NCI-H460 (cell line): ENCODE measurements at places on chromosomes 5 and 9.

DNA sequence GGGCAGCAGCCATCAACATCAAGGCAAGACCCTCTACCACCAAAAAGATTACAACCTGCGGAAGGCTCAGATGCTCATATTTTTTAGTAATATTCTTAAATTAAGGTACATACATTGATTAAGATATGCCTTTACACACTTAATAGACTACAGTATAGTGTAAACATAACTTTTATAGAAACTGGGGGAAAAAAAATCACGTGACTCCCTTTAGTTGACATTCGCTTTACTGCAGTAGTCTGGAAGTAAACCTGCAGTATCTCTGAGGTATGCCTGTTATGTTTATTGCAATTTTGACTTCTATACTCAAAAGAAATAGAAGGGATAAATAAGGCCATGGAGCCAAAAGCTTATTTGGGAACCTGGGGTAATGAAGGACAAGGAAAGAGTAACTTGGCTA lies 15.1 kb upstream of the GCNT4 start:
- DNase-seq: no peak

DNA sequence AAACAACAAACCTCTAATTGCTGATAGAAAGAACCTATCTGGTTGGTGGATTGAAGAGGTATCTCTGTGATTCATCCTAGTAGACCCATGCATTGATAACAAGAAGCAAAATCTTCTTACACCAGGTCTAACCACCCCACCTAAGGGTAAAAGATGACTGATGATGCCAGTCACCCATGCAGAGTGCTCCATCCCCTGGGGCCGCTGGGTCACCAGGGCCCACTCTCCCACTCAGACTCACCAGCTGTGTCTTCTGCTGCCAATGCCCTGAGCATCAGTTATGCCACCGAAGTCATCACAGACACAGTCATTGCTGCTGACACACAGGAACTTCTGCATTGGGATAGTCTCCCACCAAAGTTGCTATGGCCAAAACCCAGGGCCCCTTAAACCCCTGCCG lies 44.7 kb upstream of the ERCC6L2 start:
- no peak for DNase-seq

- no peak for DNase-seq
Measured at GRCh38 chr9:19631181-19631580, 157.7 kb downstream of the SLC24A2 start.

- no peak for DNase-seq
Measured at GRCh38 chr5:122638581-122638980, 136.3 kb upstream of the SNX2 start.

DNA sequence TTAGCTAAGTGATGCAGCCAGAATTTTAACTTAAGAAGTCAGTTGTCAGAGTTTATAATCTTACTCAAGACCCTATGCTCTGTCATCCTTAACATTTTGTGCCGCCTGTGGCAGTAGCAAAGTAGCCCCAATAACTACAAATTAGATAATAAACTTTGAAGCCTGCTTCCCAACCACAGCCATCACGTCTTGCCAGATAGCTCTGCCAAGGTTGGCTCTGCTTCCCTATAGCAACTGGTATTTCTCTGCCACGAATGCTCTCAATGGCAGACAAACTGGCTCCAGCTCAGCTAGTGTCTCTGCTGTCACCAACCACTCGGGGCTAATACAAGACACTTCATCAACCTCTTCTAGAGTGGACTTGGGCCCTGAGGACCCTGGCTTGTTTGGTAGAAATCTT lies 576.1 kb downstream of the CDH12 start:
- DNase-seq: no peak

DNA sequence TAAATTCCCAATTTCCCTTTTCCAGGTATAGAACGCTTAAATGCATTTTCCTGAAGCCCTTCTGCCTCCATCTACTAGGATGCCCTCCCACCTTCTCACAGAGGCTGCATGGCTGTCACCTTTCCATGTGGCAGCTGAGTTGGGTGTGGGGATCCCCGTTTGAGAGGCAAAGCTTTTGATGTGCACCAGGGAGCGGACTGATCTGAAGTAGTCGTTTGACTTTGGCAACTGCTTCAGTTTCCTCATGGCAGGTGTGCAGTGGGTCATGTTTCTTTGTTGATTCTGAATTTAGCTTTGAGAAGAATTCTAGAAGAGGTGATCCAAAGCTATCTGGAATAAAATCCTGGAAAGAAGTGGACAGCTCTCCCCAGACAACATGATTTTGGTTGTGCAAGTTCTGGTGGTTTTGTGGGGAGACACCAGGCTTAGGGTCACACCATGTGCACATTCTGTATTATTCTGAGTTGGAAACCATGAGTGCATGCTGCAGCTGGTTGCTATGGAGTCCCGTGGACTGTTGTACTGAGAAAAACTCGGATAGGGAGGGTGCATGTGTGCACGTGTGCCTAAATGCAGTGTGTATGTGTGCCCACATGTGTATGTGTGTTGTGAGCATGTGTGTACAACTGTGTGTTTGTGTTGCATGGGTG lies 63.5 kb downstream of the GADD45G start:
- no peak for DNase-seq

GRCh38 chr5:92695123-92696003 lies 885.7 kb downstream of the NR2F1-AS1 start:
- DNase-seq: no peak

DNA sequence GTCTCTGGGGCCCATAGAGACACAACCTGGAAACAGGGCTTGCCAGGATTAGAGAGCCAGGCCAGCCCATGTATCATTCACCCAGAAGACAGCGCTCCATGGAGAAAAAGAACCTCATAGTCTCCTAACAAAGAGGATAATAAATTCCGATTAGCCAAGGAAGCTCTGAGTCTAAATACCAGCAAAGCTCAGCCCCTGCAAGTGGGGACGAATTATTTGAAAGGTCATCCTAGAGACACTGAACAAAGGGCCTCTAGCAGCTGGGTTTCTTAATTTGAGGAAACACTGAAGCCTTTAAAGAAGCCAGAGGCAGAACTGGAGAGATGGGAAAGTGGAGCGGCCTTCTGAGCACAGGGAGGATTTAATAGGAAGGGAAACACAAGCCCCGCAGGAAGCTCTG lies 287.1 kb upstream of the ZNF462 start:
- DNase-seq: no peak

DNA sequence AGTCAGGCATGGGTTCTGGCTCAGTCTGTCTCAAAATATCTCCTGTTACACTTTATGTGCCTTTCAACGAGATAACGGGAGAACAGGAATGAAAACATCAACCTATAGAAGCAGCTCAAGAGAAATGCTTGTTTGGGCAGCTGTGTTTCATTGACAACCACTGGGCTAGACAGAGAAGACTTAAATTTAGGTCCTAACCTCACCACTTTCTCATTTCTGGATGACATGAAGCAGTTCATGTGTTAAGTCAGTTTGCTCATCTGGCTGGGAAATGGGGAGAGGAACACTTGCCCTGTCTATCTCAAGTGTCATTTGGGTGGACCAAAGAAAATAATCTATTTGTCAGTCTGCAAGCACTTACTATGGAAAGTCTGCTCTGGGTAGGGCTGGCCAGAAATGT lies 66.7 kb upstream of the PCA3 start:
- DNase-seq: no peak

GRCh38 chr5:168176941-168177340 lies 114.5 kb upstream of the WWC1 start:
- DNase-seq: no peak

GRCh38 chr5:136109453-136110135 lies 23.1 kb upstream of the SMAD5 start:
- DNase-seq: no peak

DNA sequence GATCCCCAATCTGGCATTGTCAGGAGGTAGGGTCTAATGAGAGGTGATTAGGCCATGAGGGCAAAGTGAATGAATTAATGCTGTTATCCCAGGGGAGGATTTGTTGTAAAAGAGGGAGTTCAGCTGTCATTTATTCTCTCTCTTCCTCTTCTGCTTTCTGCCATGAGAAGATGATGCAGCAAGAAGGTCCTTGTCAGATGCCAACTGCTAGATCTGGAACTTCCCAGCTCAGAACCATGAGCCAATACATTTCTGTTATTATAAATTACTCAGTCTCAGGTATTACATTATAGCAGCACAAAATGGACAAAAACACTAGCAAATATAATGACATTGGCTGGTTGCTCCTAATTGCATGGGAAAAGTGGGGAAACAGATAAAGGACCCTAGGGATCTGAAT lies 15.6 kb upstream of the BICD2 start:
- no peak for DNase-seq

- no peak for DNase-seq
Measured at GRCh38 chr5:28864006-28864405, 1825.6 kb upstream of the CDH9 start.

DNA sequence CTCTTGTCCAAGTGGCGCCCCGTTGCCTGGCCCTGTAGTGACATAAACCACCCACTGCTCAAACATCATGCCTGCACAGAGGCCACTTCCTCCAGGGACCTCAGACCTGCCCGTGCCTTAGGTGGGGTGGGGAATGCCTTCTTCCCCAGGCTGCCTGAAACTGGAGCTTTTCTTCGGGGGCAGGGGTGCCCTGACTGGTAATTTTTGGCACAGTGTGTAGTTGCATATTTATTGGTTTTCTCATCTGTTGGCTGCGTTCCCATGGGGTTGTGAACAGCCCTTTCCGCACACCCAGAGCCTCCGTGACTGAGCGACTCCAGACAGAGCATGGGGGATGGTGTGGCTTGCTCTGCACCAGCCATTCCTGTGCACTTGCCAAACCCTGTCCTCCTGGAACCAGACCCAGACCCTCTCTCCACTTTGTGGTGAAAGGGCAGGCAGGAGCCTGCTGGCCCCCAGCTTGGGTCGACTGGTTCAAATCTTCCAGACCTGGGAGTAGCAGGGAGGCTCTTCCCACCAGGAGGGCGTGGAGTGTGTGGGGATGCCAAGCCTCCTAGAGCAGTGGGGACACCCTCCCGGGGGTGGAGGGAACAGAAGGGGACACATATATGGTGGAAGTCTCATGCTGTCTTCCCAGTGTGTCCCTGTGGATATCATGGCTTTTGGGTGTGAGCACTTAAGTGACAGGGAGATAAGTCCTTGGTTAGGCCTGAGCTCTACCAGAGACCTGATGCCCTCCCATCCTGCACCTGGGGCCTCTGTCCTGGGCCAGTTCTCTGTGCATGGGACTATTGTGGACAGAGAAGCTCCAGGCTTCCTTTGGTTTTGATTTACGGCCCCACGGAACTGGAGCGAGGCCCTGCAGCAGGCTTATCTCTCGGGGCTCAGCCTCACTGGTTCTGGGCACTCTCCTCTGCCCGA lies 39.6 kb downstream of the WNK2 start:
- no peak for DNase-seq

GRCh38 chr5:36957953-36958537 lies 81.5 kb downstream of the NIPBL start:
- DNase-seq: no peak

DNA sequence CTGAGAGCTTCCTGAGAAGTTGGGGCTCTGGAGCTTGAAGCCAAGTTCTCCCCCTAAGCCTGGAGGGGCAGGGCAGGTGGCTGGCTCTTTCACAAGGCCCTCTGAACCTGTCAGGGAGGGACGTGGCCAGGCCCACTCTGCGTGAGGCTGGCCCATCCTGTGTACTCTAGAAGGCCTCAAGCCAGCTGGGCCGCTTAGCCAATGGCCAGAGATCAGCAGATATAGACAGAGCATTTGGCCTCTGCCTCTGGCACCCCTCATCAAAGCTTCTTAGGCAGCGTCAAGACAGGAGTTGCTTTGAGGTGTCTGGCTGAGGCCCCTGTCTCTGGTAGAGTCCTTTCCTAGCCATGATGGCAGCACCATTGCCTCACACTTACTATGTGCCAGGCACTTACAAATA lies 105.6 kb downstream of the FGF18 start:
- no peak for DNase-seq

GRCh38 chr9:33703430-33704102 lies 91.8 kb upstream of the PRSS3 start:
- DNase-seq: no peak

DNA sequence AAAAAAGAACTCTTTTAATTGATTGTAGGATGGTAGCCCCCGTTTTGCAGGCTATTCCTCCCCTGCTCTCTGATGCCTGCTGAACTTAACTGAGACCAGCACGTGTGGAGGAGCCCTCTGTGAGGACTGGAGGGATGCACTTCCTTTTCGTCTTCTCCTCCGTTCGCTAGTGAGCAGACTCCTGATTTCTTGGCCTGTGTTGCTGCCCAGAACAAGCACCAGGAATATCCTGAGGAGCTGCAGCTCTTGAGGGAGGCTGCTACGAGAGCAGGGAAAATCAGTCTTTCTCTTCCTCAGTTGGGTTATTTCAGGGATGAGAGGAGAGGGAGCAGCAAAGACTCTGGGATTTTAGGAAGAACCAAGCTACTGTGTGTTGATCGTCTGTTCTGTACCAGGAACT lies 74.7 kb downstream of the ARHGAP26 start:
- no peak for DNase-seq

DNA sequence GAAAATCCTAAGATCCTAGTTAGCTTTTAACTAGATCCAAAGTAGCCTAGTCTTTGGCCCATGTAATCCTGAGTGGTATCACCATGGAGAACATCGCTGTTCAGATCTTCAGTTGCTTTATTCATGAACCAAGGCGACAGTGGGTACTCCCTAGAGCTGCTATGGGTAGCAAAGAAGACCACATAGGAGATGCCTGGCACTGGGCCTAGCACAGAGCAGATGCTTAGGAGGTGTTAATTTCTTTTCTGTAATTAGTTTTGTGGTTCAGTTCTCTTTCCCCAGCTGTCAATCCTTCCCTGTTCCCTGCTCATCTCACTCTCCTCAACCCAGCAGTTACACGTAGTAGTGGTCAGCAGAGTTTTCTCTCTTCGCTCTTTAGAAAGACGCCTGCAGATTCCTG lies 9.3 kb downstream of the CAST start:
- no peak for DNase-seq

DNA sequence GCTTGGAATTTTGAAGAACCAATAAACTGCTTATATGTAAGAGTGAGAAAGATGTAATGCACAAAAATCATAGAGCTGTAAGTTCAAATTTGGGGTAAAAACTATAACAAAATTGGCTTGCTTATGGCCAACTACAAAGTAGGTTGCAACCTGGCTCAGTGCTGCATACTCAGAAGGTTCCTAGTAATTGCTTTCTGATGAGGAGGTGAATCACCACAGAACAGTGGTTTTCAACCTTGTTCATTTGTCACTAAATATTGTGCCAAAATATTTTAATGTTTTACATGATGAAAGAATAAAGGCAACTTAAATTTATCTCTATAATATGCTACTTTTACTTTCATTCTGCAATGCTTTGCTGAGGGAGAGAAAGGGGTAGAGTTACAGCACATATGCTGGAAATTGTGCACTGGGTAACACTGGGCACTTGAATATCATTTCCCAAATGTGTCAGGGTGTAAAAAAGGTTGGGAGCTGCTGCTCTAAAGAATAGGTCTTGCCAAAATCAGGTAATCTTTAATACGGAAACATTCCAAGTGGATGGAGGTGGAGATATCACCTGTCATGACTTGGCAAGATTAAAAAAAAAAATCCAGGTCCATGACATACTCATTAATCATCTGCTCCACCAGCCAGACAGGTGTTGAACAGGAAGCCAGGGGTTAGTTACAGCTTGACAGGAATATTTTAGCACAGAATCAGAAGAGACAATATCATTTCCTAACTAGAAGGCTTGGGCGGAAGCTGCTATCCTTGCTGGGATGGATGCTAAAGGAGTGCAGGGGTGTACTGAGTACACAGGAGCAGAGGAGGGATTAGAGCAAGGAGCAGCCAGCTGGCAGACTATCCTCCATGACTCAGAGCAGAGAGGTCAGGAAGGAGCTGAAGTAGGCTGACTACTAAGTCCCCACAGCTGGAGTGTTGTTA lies 34.6 kb upstream of the CCL21 start:
- no peak for DNase-seq
